Central memory CD8-positive, alpha-beta T cell (primary cell): ENCODE measurements at places on chromosomes 11 and 22.

DNA sequence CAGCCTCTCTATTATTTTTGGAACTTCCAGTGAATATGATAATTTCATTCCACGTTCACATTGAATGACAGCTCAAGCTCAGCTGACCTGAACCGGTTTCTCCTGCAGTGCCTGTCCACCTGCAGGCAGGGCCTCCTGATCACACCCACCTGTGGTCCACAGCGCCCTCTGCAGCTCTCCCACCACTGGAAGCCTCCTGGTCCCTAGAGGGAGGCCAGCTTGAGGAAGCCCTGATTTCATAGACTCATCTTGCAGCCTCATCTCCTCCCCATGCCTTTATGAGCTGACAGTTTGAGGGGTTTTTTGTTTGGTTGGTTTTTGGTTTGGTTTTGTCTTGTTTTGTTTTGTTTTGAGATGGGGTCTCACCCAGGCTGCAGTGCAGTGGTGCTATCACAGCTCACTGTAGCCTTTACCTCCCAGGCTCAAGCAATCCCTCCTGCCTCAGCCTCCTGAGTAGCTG, 29.9 kb upstream of the MALAT1 start:
- H3K27me3 ChIP-seq = no peaks in the 10 kb centered on the region
- H3K4me1 ChIP-seq = peaks cover 7% of the 10 kb centered on the region
- DNase-seq = peak; percentile 20
- peaks cover 9% of the 10 kb centered on the region for H3K36me3 ChIP-seq
- no peak overlapping the region for H3K27ac ChIP-seq

DNA sequence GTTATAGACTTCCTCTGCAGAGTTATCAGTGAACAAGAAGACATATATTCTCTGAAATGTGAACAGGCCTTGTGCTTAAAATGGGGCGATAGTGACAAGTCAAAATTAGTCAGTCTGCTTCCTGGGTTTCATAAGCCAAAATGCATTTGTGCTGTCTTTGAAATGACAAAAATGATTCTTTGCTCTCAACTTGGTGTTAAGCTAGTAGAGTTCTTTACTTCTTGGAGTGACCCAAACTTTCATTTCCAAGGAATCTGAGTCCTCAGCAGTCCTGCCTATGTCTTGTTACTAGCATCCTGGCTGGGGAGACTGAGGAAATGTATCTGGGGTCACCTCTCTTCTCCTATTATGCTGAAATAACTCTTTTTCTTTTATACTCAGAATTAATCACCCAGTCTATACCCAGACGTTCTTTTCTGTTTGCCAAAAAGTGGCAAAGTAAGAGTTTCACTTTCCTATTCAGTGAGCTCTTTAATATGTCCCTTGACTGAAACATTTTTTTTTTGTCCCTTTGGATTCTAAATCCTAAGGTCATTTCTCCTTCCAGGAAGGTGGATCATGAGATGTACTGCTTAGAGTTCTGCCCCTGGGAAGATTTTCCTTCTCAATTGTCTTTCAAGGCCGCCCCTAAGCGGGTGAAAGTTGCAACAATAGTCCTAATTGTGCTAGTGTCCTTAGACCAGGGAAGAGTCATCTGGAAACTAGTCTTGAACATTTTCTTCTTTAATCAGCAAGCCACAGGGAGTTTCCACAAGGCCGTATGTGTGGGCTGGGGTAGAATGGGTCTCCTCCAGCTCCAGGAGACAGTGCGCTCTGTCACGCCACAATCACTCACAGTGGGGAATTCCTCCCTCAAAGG, 53.0 kb upstream of the RDX start:
- no peaks in the 10 kb centered on the region for H3K27me3 ChIP-seq
- peak overlapping the region; percentile 46 for H3K4me3 ChIP-seq
- DNase-seq = no peak

DNA sequence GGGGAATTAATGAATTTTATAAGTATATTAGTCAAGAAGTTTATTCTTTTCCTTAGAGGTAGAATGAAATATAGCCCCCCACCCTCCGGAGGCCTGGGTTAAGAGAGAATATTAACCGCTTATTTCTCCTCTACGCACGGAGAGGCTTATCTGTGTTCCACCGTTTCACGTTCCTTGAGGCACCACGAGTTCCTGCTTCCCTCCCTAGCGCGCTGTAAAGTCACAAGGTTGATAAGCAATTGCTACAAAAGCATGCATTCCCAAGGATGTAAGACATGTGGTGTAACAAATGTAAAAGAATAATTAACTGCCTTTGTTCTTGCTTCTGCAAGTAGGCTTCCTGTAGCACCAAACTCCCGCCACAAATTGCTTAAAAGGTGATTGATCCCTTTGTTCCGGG, 1.5 kb upstream of the ANKRD42 start:
- peak overlapping the region; percentile 100 for H3K27ac ChIP-seq
- H3K4me3 ChIP-seq = peak overlapping the region; percentile 100
- H3K36me3 ChIP-seq = peaks cover 53% of the 10 kb centered on the region
- no peak for DNase-seq

DNA sequence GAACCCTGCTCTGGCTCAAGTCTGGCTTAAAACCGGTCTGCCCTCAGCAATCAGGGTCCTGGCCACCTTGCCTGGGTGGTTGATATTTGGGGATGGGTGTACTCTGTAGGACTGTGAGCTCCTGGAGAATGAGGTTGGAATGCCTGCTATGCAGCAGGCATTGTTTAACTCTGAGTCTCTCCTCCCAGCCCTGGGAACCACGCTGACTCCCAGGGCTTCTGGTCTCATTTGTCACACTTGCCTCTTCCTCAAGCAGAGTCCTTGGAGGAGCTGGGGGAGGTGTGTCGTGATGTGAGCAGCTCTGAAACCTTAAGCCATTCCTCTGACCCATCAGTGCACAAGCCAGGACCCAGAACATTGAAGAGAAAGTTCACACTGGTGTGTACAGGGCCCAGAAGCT, 340.1 kb downstream of the MN1 start:
- DNase-seq = no peak
- no peaks in the 10 kb centered on the region for H3K4me1 ChIP-seq
- H3K4me3 ChIP-seq = no peak overlapping the region
- H3K36me3 ChIP-seq = peaks cover 1% of the 10 kb centered on the region
- H3K27ac ChIP-seq = no peak overlapping the region
- no peaks in the 10 kb centered on the region for H3K27me3 ChIP-seq

GRCh38 chr11:90449606-90450005, 226.8 kb upstream of the CHORDC1 start:
- no peaks in the 10 kb centered on the region for H3K4me1 ChIP-seq
- no peaks in the 10 kb centered on the region for H3K36me3 ChIP-seq
- H3K27me3 ChIP-seq = no peaks in the 10 kb centered on the region
- no peak overlapping the region for H3K27ac ChIP-seq
- H3K4me3 ChIP-seq = no peak overlapping the region
- no peak for DNase-seq

GRCh38 chr22:29719899-29720645, at the start of gene CABP7:
TSS of gene CABP7 (plus strand) at chr22:29720003. CDS start at chr22:29720425, 422 bp downstream.
- H3K36me3 ChIP-seq = peaks cover 1% of the 10 kb centered on the region
- no peak for DNase-seq
- peak within 1 kb of the TSS; percentile 37 for H3K4me3 ChIP-seq
- H3K27ac ChIP-seq = no peak within 1 kb of the TSS
- H3K27me3 ChIP-seq = peaks cover 63% of the 10 kb centered on the region
- H3K4me1 ChIP-seq = peaks cover 10% of the 10 kb centered on the region

GRCh38 chr22:22547692-22548300, 11.3 kb downstream of the PRAME start:
- H3K36me3 ChIP-seq = peaks cover 2% of the 10 kb centered on the region
- no peaks in the 10 kb centered on the region for H3K4me1 ChIP-seq
- H3K27ac ChIP-seq = no peak overlapping the region
- no peak overlapping the region for H3K4me3 ChIP-seq
- H3K27me3 ChIP-seq = peaks cover 11% of the 10 kb centered on the region

GRCh38 chr11:74307434-74307833, 4.0 kb downstream of the P4HA3 start:
- no peak overlapping the region for H3K4me3 ChIP-seq
- peaks cover 71% of the 10 kb centered on the region for H3K27me3 ChIP-seq
- no peak for DNase-seq
- H3K27ac ChIP-seq = no peak overlapping the region
- H3K4me1 ChIP-seq = peaks cover 4% of the 10 kb centered on the region
- no peaks in the 10 kb centered on the region for H3K36me3 ChIP-seq
